Heart right ventricle (tissue), 16 donors: ENCODE measurements at places on chromosomes 6 and 20. TPM values are rescaled to one million over a fixed set of nuclear protein-coding genes. Genes with fewer than 3 reads are reported as not detected.
A peak's percentile ranks its signal among the peaks of the same experiment; 100 is the strongest.

The COL19A1 gene
- total RNA-seq, result 1.5 TPM

The NRN1 gene
- total RNA-seq, result 8.8 TPM

The CDSN gene
- total RNA-seq, result not detected

The TGM3 gene
- total RNA-seq, result not detected

The IFT52 gene
- total RNA-seq, result 8.0 TPM

The DACT2 gene
- 0.85 TPM for total RNA-seq

DNA sequence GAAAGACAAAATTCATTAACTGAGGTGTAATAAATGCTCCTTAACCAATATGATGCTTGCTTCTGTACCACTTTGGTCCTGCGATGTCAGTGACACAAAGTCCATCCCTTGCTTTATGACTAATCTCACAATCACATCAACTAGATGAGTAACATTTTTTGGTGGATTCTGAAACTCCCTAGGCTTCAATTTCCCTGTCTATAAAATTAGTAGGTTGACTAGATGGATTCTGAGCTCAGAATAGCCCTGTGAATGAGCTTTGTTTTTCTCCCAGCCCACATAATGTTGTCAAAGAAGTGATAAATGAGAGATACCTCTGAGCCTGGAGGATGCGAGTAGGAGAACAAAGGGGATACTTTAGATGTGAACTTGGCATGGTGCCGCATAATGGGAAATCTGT is 9.1 kb downstream of the TXLNB start:
- H3K4me3 ChIP-seq, result no peak overlapping the region
- no peak overlapping the region for H3K27ac ChIP-seq
- no peaks in the 10 kb centered on the region for H3K27me3 ChIP-seq
- no peaks in the 10 kb centered on the region for H3K36me3 ChIP-seq
- no peak for DNase-seq
- H3K4me1 ChIP-seq, result peaks cover 12% of the 10 kb centered on the region

DNA sequence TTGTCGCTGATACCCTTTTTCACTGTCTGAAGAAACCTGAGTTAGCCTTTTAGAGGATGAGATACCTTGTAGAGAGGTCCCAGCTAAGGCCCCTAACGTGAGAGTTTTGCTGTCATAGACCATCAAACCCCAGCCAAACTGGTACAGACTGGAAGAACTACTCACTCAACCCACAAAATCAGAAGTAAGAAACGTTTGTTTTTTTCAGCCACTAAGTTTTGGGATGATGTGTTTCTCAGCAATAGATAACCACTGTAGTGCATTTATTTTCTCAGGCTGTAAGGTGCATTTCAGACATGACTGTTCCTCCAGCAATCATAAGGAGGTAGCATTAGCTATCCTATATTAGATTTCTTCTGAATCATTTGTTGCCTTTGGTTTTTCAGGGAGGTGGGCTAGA is 407.3 kb upstream of the FLRT3 start:
- no peak for DNase-seq
- H3K4me1 ChIP-seq, result no peaks in the 10 kb centered on the region
- H3K27me3 ChIP-seq, result no peaks in the 10 kb centered on the region
- H3K27ac ChIP-seq, result no peak overlapping the region
- no peak overlapping the region for H3K4me3 ChIP-seq

DNA sequence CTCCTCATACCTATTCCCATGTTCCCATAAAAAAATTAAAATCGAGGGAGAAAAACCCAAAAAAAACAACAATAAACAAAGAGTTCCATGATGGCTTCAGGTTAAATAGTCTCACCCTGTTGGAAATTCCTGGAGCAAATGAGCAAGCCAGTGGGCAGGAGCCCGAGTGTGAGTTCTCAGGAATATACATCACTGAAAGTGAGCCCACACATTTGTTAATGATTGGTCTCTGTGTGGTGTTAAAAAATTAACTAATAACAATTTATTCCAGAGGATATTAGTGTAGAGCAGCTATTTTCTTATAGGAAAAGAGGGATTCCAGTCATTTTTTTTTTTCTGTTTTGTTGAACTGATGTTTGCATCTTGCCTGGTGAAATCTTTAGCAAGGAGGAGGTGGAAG is 12.9 kb downstream of the PHACTR3 start:
- no peak overlapping the region for H3K4me3 ChIP-seq
- H3K27me3 ChIP-seq, result no peaks in the 10 kb centered on the region
- H3K27ac ChIP-seq, result no peak overlapping the region
- H3K36me3 ChIP-seq, result no peaks in the 10 kb centered on the region

GRCh38 chr6:160129881-160130615 is 8.4 kb downstream of the SLC22A1 start:
- no peak for DNase-seq
- H3K27ac ChIP-seq, result no peak overlapping the region
- no peak overlapping the region for H3K4me3 ChIP-seq
- no peaks in the 10 kb centered on the region for H3K27me3 ChIP-seq

DNA sequence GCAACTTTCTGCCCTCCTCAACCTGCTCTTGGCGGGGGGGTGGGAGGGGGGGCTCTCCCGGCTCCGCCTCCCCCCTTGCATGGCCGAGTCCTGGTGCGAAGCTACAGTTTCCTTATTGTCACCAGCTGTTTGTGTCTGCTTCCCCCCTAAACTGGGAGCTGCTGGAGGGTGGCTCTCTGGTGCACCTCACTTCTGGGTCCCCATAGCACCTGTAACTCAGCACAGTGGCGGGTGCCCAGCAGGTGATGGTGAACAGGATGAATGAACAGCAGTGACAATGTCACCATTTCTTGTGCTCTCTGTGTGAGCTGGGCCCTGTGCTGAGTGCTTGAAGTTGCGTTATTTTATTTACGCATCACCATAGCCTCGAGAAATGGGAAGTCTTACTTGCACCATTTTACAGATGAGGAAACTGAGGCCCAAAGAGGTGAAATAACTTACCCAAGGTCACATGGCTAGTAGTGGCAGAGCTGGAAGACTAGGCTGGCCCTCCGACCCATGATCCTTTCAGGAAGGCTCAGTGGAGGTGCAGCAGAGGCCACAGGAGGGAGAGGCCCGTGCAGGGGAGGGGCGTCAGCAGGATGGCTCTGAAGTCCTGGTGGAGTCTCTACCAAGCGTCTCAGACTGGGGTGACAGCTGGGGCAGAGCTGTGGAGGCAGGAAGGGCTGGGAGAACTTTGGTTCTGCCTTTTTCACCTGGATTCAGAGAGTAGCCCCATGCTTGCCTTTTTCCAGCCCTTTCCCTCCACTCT is 41.8 kb downstream of the SRC start:
- H3K36me3 ChIP-seq, result no peaks in the 10 kb centered on the region
- peaks cover 8% of the 10 kb centered on the region for H3K4me1 ChIP-seq
- no peak for DNase-seq
- no peaks in the 10 kb centered on the region for H3K27me3 ChIP-seq

DNA sequence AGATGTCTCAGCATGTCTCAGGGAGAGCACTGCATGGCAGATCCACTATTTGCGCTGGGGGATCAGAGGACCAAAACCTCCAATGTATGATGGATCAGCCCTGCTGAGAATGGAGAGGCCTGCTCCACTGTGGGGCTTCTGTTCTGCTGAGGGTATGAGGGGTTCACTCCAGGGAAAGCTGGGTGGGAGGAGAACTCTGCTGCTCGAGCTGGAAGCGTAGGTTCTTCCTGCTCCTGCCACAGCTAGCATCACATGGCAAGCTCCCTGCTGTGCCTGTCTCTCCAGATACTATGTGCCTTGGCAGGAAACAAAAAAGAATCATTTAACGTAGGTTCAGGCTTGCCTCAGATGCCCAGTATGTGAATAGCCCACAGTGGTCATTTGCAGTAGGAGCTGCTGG is 105.8 kb downstream of the EPM2A start:
- no peaks in the 10 kb centered on the region for H3K27me3 ChIP-seq
- H3K4me1 ChIP-seq, result no peaks in the 10 kb centered on the region
- H3K4me3 ChIP-seq, result no peak overlapping the region
- no peaks in the 10 kb centered on the region for H3K36me3 ChIP-seq
- no peak for DNase-seq

- H3K36me3 ChIP-seq, result no peaks in the 10 kb centered on the region
Measured at GRCh38 chr6:36020154-36020553, 4.3 kb downstream of the SLC26A8 start.

GRCh38 chr6:103983011-103983410 is 876.7 kb downstream of the HACE1 start:
- no peaks in the 10 kb centered on the region for H3K27me3 ChIP-seq
- no peak for DNase-seq
- no peak overlapping the region for H3K4me3 ChIP-seq
- no peaks in the 10 kb centered on the region for H3K36me3 ChIP-seq
- H3K4me1 ChIP-seq, result no peaks in the 10 kb centered on the region
- H3K27ac ChIP-seq, result no peak overlapping the region

DNA sequence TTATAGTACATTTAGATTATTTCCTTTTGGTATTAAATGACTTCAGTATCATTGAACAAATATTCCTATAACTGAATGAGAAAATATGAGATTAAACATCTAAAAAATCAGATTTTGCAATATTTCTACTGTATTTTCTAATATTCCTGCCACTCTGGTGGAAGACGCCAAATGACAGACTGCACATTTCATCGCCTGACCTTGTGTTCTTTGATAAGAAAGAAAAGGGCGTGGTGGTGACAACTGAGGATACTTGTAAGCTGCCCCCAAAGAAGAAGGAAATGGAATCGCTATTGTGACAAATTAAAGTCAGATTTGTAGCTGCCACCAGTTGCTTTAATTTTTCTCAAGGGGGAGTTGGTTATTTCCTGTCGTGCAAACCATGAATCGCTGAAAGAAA is 131.3 kb downstream of the MTFR2 start:
- peak overlapping the region; percentile 9 for H3K27ac ChIP-seq
- H3K27me3 ChIP-seq, result no peaks in the 10 kb centered on the region
- DNase-seq, result no peak
- no peak overlapping the region for H3K4me3 ChIP-seq
- no peaks in the 10 kb centered on the region for H3K36me3 ChIP-seq
- H3K4me1 ChIP-seq, result peaks cover 53% of the 10 kb centered on the region

DNA sequence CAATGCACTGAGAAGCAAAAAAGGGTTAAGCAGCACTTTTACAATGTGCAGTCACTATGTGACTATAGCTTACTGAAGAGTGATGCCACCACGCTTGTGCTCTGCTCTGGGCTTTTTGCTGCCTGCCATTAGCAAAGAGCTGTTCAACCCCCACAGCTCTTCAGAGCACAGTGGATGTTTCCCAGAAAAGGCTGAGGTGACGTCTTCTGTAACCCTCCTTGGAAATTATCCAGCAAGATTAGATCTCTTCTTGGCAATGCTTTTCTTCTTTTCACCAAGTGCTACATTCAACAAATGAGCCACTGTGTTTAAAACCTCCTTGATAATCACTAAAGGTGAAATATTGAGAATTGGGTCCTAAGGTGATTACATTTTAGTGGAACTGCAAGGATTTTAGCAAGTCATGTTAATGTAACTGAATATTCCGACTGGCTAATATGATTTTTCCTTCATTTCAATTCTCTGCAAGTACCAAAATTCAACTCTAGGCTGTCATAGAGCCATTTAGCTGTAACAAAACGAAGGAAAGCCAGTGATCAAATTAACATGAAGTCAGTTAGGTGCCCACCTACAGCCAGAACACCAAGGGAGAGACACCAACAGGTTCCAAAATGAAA is 34.9 kb downstream of the ELOVL5 start:
- no peak overlapping the region for H3K27ac ChIP-seq
- peaks cover 65% of the 10 kb centered on the region for H3K4me1 ChIP-seq
- no peaks in the 10 kb centered on the region for H3K36me3 ChIP-seq
- no peak for DNase-seq
- H3K4me3 ChIP-seq, result no peak overlapping the region

DNA sequence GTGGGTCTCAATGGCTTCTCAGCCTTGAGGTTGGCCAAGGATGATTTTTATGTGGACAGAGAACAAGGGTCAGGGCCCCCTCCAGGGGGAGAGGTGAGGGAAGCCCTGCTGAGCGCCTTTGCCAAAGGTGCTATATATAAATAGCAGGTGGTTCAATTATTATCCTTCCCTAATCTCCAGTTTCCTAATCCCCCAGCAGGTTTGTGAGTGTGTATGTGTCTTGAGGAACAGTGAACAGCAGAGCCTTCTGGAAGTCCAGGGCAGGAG is 3.2 kb upstream of the SIRPA start:
- DNase-seq, result no peak
- peaks cover 4% of the 10 kb centered on the region for H3K27me3 ChIP-seq
- H3K4me3 ChIP-seq, result no peak overlapping the region
- H3K4me1 ChIP-seq, result peaks cover 38% of the 10 kb centered on the region
